ENCODE measurements at places on chromosomes 3 and 15.

GRCh38 chr3:187626581-187626980, 43.6 kb downstream of the SST start:
- no peak for DNase-seq

DNA sequence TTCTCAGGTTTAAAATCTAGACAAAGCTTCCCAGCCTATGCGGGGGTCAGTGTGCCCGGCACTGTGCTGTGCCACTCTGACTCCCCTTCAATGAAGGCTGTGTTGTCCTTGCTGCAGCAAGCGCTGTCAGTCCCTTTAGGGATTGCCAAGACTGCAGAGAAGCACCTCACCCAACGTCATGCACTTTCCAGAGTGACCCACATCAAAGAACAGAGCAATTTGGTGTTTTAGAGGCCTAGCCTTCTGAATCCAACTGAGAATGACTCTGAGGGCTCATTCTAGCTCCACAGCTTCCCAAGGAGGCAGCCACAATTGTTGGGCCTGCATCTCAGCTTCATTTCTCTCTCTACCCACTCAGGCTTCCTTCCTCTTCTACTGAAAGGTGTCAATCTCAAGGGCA, 26.4 kb downstream of the SLC9A9 start:
- no peak for DNase-seq

- no peak for DNase-seq
These were observed 427.4 kb upstream of the NAALADL2 start for GRCh38 chr3:174431717-174432116.

- no peak for DNase-seq
These were observed 23.0 kb downstream of the PAQR9 start for GRCh38 chr3:142940472-142940871.

- DNase-seq = no peak
These were observed 72.8 kb upstream of the RARB start for GRCh38 chr3:25355034-25355885.

- DNase-seq = no peak
These were observed 69.1 kb downstream of the SEC22A start for GRCh38 chr3:123270818-123271217.

DNA sequence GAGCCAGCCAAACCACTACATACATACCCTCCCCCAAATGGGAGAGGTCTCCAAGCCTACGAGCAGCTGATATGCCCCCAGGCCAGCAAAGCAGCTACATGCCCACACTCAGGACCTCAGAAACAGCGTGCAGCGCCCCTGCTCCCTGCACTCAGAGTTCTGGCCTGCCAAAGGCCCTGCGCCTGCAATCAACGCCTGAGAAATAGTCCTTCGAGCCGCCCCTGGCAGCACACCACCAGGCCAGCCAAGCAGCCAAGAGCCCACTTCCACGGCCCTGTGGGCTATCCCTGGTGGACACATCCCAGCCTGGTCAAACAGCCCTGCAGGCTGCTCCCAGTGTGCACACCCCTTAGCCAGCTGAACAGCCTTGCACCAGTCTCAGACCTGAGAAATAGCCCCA, 139.1 kb downstream of the DMXL2 start:
- no peak for DNase-seq

- DNase-seq = no peak
These were observed 57.3 kb downstream of the DIPK2A start for GRCh38 chr3:144028798-144029411.

GRCh38 chr15:60323322-60323721, 74.5 kb downstream of the ANXA2 start:
- no peak for DNase-seq

DNA sequence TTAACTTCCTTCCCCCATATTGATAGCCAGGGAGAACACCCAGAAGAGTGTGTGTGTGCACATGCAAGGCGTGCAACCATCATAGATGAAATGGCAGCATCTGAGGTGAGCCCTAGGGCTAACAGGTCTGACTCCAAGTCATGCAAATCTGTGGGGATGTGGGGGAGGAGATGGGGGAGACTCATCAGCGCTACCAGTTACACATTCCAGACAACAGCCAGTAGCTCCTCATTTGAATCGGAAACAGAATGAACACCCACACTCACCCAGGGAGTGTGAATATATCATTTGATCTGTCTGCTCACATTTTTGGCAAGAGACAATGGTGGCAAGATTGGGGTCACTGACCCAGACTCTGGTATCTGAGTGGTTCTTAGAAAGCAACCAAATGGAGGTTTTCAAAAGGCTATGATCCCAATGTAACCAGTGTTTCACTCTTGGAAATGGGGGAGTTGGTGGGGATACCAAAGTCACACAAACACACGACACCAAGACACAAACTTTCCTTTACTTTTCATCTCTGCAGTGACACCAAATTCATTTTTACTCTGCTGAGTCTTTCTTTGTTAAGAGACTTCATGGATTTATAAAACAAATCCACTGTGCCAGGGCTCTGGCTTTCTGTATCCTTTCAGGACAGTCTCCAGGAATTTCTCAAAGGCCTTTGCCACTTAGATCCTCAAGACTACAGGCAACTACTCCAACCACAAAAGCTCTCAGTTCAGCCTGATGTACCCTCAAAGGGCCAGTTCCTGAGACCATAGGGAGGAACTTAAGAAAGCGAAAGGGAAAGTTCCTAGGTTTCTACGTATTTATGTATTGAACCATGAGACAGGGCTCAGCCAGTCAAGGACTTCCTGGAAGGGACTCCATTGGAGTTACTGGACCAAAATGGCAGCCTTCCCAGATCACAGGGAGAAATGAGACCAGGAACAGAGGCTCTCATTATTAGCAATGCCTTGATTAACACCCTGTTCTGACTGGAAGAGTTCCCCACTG, 2.2 kb downstream of the CDCP1 start:
- no peak for DNase-seq

DNA sequence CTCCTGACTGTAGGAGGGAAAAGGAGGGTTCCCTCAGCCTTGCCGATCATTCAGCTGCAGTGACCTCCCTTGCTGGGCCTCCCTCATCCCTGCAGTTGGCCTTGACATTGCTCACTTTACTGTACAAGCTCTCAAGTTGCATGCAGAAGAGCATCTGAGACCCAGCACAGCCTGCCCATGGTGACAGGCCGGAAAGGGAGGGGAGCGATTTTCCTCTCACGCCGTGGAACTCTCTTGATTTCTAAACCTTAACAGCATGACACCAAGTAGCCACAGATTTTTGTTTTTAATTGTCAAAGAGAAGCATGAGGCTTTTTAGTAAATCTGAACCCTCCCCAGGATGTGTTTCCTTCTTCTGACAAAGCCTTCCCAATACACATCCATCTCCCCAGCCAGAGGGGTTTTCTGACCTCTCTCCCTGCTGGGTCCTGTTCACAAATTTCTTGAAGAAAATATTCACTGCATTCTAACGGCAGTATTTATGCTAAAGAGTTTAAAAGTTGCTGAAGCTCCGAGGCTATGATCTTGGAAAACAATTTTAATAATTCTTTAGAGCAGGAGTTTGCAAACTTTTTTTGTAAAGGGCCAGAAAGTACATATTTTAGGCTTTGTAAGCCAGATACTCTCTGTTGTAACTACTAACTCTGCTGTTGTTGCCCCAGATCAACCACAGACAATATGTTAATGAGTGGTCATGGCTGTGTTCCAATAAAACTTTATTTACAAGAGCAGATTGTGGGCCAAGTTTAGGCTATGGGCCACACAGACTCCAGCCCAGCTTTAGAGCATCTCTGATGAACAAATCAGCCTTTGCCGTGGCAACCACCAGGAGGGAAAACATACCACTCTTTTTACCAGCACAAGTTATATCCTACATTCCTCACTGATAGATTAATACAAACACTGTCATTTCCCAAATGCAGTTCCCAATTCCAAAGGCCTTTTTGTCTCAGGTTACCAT, 34.8 kb downstream of the LMCD1 start:
- DNase-seq = no peak

DNA sequence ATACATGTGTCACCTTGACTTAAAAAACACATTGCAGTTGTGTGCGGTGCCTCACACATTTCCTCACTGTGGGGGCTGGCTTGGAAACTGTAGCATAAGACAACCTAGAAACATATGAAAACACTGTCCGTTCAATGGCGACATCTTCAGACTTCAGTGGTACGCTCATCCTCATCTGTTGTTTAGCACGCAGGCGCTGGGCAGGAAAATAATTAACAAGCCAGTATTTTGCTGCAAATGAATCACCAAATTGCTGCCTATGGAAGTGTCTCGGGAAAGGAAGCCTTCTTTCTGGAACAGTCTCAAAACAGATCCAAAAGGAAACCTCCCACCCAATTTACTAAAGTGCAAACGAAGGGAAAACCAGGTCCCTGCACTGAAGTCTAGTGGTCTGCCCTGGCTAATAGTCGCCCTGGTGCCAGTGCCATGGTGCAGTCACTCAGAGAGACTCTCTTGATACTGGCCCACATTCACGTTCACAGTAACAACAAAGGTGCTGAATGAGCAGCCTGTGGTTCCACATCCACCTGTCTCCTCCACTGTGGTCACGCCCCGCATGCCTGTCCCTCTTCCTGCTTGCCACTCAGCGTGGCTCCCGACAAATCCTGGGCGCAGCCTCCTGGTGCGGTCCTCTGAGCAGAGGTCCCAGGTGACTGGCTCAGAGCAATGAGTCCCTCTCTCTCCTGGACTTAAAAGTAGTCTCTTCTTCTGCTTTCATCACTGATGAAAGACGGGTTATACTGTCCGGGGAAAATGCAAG, 35.6 kb upstream of the MUC13 start:
- DNase-seq = no peak

GRCh38 chr3:85862893-85863455, 904.2 kb downstream of the CADM2 start:
- DNase-seq = no peak

DNA sequence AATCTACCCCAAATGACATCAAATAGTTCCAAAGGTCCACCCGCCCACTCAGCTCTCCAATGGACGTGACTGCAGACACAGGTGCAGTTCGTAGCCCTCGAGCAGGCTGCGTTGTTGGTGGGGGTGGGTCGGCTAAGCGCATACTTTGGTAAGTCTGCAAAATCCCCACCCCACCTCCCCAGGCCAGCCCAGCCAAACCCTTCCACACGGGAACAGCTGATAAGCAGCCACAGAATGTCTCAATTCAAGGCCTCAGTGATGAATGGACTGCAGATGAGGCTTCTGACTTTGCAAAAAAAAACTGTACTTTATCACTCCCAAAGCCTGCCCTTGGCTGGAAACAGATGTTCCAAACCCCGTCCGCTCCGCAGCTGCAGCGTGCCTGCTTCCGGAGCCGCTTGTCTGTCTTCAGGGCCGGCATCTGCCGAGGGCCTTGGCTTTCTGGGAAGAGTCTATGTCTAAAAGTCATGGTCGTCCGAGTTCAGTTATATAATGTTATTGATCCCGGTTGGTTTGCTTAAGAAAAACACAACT, 38.2 kb downstream of the PCSK6 start:
- no peak for DNase-seq

GRCh38 chr15:61871926-61872522, 188.2 kb downstream of the VPS13C start:
- no peak for DNase-seq
